Fibroblast of gingiva (primary cell): ENCODE measurements at places on chromosomes 5 and 9.

- no peak for DNase-seq
Observed at GRCh38 chr5:78568676-78569075, 79.9 kb downstream of the LHFPL2 start.

GRCh38 chr9:130263601-130264413, 1.8 kb upstream of the HMCN2 start:
- DNase-seq: no peak

DNA sequence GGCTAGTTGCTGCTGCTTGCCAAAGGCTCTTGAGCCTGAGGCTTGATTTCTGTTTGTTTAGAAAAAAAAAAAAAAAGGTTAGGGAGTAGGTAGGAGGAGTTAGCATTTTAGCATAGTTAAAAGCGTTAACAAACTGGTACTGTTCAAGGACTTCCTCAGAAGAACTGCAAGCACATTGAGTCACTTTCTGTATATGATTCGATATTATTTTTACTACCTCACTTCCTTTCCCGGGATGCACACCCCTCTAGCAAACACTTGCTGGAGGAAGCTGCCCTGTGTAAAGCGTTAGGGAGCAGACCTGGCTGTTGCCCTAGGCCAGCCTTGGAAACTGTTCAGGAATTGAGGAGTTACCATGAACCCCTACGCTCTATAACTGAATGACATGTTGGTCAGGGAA, 15.7 kb upstream of the CEP120 start:
- DNase-seq: no peak

GRCh38 chr9:131521203-131521602, 9.9 kb downstream of the UCK1 start:
- DNase-seq: no peak

DNA sequence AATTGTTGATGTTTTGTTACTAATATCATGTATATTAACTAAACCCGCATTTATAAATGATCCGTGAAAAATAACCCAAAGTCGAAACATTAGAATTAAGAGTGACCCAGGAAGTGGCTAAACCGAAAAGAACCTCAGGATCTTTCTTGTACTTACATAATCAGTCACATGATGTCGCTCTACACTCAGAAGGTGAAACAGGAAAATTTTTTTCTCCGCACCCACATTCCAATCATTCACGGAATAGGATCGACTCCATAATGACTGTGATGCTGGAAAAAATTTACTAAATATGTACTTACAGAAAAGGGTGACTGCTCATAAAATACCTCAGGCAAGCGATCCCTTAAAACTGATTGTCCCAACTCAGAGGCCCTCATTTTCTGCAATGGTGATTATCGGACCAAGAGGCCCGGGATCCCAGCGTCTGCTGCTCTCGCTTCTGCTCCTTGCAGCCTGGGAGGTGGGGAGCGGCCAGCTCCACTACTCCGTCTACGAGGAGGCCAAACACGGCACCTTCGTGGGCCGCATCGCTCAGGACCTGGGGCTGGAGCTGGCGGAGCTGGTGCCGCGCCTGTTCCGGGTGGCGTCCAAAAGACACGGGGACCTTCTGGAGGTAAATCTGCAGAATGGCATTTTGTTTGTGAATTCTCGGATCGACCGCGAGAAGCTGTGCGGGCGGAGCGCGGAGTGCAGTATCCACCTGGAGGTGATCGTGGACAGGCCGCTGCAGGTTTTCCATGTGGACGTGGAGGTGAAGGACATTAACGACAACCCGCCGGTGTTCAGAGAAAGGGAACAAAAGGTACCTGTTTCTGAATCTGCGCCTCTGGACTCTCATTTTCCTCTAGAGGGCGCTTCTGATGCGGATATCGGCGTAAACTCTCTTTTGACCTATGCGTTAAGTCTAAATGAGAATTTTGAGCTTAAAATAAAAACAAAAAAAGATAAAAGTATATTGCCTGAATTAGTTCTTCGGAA, at the start of gene PCDHA12:
Gene PCDHA12 (plus strand): TSS at position 224 of the 981 bp plus-strand sequence. CDS start 165 bp downstream, at position 389.
- no peak for DNase-seq

GRCh38 chr9:69027355-69028097, 8.0 kb upstream of the FXN start:
- DNase-seq: peak; percentile 39

DNA sequence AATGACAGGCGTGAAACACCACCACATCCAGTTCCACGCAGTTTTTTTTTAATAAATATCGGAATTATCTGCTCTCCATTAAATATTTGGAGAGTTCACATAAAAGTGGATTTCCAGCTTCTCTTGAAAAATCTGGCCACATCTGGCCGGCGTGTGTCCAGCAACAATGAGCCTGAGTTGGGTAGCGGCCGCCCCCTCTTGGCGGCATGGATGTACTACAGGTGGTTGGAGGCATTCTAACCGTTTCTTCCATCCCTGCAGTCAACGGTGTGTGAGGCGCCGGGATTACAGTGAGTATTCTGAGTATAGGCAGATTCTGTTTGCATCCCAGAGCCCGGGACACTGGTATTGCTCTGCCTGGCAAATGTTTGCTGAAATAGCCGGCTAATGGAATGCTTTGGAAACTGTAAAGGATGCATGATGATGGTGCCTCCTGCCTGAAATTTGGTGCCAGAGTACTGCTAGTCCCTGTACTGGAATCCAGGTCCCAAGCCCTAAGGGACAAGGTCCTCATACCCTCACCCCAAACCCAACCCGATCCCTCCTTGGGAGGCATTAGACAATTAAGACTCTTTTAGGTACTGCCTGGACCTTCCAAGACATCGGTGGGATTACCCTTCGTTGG, 13.6 kb upstream of the GM2A start:
- peak; percentile 69 for DNase-seq

GRCh38 chr9:109242014-109242413, 75.0 kb upstream of the FRRS1L start:
- DNase-seq: no peak

DNA sequence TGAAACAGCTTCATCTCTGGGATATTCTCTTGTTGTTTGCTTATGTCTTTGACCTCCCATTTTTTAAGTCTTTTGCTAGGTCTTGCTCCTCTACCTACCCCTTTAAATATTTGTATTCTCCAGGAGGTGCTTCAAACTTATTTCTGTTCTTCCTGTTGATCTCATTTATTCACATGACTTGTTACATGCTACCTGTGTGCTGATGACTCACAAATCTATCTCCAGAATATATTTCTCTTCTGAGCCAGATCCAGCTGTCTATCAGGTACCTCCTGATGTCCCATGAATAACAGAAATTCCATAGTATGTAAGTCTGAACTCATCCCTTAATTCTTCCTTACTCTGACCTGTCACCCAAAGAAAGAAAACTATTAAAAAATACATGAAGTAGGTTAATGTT, 11.0 kb downstream of the NIPBL start:
- DNase-seq: no peak

GRCh38 chr9:4243113-4243512, 56.8 kb downstream of the GLIS3 start:
- no peak for DNase-seq
